ENCODE measurements at places on chromosomes 1 and 21.
A peak's percentile ranks its signal among the peaks of the same experiment; 100 is the strongest.

DNA sequence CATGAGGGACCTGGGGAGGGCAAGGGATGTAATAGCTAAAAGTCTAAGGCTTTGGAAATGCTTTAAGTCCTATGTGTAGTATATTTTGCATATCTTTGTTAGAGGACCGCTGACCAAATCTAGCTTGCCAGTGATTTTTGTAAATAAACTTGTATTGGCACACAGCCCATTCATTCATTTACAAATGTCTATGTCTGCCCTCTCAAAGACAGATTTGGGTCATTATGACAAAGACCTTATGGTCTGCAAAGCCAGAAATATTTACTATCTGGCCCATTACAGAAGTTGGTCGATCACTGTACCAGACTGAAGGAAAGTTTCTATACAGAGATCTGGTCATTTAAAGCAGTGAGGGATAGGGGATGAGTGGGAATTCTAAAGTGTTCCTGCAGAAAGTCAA, 120.1 kb upstream of the RAVER2 start:
- DNase-seq = no peak

GRCh38 chr1:22575532-22576149, 12.4 kb downstream of the EPHA8 start:
- DNase-seq = no peak

- DNase-seq = no peak
These were observed 17.6 kb downstream of the USP33 start for GRCh38 chr1:77742011-77742555.

DNA sequence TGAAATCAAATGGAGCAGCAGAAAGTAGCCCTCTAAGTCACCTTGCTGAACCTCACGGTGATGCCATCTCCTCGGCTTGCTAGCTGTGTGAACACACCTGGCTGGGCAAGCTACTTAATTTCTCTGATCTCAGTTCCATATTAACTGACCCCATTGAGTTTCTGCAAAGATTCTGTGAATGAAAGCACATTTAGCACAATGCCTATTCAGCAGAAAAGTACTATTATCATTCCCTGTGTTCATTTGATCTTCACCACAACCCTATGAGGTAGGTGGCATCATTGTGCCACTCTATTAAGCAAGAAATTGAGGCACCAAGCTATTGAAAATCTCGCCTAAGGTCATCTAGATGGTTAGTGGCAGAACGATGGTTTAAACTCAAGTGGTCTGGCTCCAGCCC, 130.1 kb upstream of the HOOK1 start:
- DNase-seq = no peak

DNA sequence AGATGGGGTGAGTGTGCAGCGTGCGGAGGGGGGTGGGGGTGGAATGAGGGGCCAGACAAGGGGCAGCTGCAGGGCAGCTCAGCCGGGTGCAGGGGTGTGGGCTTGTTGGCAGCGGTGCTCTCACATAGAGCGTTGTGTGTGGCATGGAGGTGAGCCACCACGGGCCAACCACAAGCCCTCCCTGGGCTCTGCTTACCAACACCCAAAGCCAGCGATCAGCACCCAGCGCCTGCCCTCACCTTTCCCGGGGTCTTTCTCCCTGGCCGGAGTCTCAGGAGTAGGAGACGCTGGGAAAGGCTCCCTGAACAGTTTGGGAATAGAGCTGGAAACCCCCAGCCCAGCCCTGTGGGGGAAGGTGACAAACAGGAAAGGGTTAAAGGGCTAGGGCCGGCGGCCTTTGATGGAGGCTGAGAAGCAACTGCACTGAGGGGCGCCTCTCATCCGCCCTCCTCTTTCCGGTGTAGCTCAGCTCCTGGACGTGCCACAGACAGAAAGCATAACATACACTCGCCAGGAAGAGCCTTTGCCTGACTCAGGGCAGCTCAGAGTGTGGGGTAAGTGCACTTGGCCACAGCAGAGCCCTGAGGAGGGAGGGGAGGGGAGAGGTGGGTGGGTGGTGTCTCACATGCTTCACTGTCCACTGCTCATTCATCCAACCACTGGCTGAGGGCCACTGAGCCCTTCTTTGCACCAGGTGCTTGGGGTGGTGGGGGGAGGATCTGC, 577 bp downstream of the IKBKE start:
- DNase-seq = peak; percentile 45

DNA sequence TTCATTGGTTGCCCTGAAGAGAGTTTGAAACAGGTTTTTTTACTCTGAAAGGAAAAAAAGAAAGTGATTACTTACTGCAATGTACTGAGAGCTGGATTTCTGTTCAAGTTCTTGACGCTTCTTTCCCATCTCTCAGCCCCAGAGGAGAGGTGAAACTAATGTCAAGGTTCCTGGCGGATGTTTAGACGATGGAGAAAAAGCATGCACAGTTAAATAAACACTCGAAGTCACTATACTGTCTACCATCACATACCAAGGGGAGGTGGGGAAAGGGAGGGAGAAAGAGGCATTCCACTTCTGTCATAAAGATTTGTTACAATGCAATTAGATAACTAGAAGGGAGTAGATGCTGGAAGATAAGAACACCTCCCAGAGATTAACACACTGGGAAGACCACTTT, 177.0 kb upstream of the TNR start:
- no peak for DNase-seq

GRCh38 chr1:178659789-178660208, 65.2 kb upstream of the RALGPS2 start:
- no peak for DNase-seq

- no peak for DNase-seq
These were observed 32.3 kb upstream of the PRDM2 start for GRCh38 chr1:13667691-13668090.

DNA sequence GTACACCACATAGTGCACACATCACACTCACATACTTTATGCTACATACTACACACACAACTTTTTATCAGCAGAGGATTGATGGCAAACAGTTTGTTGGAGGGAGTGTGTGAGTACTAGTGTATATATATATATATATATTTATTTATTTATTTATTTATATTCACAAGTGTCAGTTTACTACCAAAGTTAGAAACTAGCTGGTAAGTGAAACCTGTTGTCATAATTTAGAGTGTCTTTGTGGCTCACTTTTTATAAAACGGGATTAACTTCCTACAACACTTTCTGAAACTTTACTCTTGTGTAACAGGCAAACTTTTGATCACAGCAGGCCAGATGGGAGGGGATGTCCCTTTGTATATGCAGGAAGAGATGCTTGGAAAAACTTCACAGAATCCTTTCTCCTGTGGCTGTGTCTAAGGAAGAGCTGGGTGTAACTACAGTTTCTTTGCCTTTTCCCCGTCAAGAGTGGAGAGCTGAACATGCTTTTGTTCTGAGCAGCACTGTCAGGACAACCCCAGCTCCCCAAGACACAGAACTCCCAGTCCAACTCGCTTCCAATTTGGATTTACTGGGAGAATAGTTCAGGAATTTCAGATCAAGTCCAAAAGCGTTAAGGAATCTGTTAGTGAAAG, 1.9 kb upstream of the SAMD13 start:
- no peak for DNase-seq

- no peak for DNase-seq
These were observed 18.3 kb upstream of the C1orf53 start for GRCh38 chr1:197884173-197884572.

GRCh38 chr21:43754948-43755781, 20.9 kb downstream of the CSTB start:
- no peak for DNase-seq

DNA sequence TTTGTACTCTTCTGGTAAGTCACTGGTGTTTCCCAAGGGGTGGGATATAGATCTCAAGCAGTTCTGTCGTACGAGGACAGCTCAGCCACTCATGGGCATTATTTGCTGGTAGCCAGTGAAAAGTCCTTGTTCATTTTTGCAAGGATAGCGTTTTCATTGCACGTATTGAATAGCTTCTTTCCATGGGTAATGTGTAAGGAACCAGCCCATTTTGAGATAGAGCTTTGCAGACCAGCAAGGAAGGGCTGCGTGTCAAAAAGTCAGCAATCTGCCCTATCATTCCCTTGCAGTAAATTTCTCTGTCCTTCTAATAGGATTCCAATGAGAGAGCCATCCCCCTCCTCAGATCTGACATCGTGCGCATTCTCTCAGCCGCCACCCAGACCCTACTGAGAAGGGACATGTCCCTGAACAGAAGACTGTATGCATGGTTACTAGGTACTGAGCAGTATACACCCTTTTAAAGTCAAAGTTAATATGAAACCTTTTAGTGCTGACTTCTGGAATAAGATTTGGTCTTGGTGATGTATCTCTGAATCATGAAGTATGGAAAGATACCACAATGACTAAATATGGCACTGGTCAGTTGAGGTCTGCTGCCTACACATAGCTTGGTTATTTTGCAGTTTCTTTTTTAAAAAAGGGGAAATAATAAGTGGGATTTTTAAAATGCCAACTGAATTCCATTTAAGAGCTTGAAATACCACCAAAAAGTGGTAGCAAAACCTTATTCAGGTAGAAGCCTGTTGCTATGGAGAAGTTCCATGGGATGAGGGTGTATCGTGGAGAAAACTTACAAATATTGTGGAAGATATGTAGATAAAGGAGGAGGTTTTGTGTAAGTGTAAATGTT, 55.3 kb downstream of the DOP1B start:
- DNase-seq = no peak

DNA sequence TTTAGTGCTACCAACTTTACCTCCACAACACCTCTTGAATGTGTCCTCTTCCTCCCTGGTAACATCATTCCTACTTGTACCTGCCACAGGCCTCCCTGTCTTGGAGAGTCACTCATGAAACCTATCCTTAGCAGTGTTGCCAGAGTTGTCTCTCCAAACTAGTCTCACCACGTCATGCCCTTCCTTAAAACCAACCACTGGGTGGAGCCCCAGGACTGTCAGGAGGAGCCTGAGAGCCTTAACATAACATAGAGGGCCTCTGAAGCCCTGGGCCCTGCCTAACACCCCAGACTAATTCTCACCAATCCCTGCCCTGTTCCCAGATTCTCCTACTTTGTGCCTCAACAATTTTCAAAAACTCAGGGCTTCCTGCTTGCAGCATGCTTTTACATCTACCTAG, 65.3 kb downstream of the ZNF697 start:
- peak; percentile 11 for DNase-seq

GRCh38 chr1:62905872-62906271, 121.9 kb downstream of the ATG4C start:
- DNase-seq = no peak

- no peak for DNase-seq
These were observed at the start of gene KIRREL1 for GRCh38 chr1:157993147-157993917. Gene KIRREL1 (plus strand): TSS chr1:157993645. CDS start chr1:157993677, 32 bp downstream.

DNA sequence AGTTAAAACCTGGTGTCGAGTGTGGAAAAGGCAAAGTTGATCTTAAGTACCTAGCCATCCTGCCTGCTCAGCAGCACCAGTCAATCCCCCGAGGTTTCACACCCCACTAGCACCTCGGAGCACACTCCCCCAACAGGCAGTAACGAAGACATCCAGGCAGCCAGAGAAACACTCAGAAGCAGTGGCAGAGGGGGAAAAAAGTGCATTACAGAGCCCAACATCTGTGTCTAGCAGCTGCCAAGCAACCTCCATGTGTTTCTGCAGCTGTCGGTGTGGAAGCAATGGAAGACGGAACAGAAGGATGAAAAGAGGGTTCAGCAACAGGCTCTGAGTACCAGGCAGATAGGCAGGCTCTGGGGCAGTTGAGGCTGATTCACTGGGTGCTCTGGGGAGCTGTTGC, 73.4 kb upstream of the PROX1 start:
- no peak for DNase-seq

GRCh38 chr1:76635784-76636183, 231.5 kb upstream of the ST6GALNAC5 start:
- no peak for DNase-seq

GRCh38 chr1:6967431-6968111, 182.3 kb downstream of the CAMTA1 start:
- DNase-seq = no peak

DNA sequence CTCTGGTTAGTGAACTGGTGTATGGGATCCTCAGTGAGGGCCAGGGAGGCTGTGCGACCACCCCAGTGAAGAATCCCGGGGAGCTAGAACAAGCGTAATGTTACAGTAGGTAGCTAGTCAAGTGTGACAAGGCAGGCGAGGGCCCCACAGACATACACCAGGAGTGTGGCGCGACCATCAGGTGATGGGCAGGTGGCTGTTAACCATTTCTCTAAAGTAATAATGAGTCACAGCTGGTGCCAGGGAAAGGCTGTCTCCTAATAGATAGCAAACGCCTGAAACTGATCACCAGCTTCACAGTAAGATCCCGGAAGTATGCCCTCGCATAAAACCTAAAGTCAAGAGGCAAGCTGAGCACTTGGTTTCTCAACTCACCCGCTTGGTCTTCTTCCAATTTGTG, 40.5 kb upstream of the TARBP1 start:
- DNase-seq = no peak

DNA sequence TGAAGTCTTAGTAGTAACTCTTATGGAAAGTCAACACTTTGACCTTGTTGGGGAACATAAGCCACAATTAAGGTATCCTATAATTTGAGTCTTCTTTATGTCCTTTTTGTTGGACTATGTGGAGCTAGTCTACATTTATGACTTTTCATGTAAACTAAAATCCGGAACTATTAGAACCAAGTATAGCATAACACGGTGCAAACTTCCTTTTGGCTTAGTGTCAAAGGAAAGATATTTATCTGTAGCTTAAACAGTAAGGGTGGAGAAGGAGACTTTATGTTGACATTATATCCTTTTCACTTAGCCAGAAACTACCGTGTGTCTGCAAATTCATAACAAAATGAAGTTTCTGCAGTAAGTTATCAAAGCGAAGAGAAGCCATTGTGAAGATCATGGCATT, 7.3 kb downstream of the UAP1 start:
- no peak for DNase-seq

DNA sequence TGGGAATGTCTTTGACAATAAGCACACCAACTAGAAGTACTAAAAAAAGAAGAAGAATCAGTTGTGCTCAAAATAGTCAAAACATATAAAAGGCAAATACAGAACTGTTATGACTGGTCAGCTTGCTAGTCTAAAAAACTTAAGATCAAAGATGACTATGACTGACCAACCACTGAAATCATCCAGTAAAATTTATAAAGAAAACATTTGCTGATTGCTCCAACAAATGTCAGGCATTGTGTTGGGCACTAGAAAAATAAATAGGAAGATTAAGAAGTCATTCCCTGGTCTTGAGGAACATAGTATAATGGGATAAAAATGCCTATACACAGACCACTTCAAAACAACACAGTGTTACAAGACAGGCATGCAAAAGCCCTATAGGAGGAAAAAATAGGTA, 9.3 kb upstream of the ANGPTL3 start:
- DNase-seq = no peak

Measured in CD4-positive, alpha-beta T cell treated with Interleukin-21 for 1 hour (primary cell).